ENCODE measurements at places on chromosomes 3 and 15.

DNA sequence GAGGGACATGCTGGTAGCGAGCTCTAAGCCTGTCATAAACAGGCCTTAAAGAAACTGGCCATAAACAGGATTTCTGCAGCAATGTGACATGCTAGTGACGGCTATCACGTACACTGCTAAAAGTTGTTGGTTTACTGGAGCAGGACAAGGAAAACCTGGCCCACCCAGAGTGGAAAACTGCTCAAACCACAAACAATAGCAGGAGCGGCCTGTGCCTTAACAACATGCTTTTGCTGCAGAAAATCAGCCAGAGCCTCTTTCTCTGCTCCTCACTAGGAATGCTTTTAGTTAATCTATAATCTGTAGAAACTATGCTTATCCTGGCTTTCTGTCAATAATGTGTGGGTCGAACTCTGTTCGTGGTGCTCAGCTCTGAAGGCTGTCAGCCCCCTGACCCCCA lies 202.9 kb upstream of the UBE3A start:
- no peak for DNase-seq

- no peak for DNase-seq
Observed at GRCh38 chr3:78287085-78287484, 1247.2 kb downstream of the ROBO2 start.

GRCh38 chr3:124213641-124214040 lies 221.7 kb upstream of the ROPN1 start:
- DNase-seq, result no peak

DNA sequence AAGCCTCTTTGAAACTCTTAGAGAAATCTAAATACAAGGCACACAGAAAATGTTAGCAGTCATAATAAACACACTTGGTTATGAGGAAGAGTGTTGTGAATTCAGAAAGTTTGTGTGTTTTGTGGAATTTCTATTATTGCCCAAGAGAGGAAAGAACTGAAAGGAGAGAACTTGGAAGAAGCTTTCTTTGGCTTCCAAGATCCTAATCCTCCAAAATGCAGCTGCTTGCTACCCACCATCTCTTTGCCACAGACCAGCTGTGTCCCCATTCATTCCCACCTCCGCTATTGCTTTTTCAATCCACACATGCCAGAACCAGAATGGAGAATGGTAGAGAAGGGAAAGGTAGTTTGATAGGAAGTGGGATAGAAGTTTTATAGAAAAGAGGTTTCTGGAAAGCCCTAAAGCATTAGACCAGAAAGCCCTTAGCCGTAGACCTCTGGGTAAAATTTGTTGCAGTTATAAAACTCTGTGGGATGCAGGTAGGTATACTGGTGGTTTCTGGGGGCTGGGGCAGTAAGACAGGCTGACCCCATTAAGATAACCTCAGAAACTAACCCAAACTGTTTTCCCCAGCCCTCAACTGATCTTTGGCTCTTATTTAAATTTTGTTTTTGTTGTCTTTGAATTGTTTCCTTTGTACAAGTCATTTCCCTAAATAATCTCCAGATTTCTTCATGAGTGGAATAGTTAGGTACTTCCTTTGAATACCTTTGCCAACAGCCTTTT lies 108.5 kb downstream of the FILIP1L start:
- DNase-seq, result no peak

- no peak for DNase-seq
Observed at GRCh38 chr15:75751891-75752290, 39.2 kb upstream of the CSPG4 start.

- DNase-seq, result no peak
Observed at GRCh38 chr3:156206157-156206556, 85.8 kb downstream of the KCNAB1 start.

- DNase-seq, result no peak
Observed at GRCh38 chr3:45409369-45409768, 21.0 kb downstream of the LARS2 start.

- no peak for DNase-seq
Observed at GRCh38 chr15:40759961-40760360, 3.9 kb upstream of the GCHFR start.

DNA sequence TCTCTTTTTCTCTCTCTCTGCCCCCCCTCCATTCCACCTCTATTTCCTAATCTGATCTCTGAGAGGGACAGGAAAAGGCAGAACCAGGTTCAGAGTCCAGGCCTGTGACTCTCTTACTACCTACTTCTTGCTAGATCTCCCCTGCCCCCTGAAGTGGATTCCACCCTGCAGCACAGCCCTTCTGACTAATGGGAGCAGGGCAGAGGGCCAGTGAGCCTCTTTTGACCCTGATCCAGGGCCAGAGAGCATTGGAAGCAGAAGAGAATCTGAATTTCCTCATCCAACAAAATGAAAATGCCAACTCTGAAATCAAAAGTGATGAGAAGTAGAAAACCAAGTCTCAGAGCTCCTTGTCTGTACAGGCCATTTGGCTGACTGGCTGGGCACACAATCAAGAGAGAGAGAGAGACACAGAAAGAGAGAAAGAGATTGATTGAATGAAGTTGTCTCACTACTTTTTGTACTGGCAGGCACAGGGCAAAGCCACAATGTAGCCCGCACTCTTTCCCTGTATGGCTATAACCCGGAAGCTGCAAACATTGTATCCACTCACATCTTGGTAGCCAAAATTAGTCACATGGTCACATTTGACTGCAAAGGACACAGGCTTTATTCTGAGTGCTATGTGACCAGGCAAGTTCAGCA lies 31.6 kb upstream of the GLCE start:
- DNase-seq, result no peak

GRCh38 chr3:8739757-8740504 lies 6.3 kb downstream of the CAV3 start:
- DNase-seq, result no peak

GRCh38 chr15:91928675-91929074 lies 75.2 kb downstream of the SLCO3A1 start:
- no peak for DNase-seq

- DNase-seq, result no peak
Observed at GRCh38 chr3:41327718-41328117, 128.4 kb downstream of the CTNNB1 start.

- DNase-seq, result no peak
Observed at GRCh38 chr15:38401701-38402100, 52.2 kb upstream of the FAM98B start.

DNA sequence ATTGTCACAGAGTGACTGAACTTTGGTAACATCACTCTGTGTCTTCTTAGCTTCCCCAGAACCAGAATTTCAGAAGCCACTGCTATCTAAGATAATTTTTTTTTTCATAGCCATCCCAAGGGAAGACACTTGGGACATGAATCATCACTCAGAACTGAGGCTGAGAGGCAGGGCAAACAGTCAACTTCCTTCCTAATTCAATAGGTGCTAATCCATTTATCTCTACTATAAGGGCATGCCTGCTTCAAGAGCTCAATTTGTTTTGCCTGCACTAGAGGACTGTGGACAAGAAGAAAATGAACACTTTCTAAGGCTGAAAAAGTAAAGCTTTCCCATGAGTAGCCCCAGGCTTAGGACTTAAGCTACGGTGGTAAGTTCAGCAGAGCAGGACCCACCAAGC lies 56.7 kb upstream of the MYRIP start:
- DNase-seq, result no peak

DNA sequence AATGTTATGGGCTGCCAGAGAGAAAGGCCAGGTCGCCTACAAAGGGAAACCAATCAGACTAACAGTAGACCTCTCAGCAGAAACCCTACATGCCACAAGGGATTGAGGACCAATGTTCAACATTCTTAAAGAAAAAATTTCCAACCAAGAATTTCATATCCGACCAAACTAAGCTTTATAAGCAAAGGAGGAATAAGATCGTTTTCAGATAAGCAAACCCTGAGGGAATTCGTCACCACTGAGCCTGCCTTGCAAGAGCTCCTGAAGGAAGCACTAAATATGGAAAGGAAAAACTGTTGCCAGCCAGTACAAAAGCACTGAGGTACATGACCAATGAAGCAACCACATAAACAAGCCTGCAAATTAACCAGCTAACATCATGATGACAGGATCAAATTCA lies 33.1 kb downstream of the PYGO1 start:
- no peak for DNase-seq

DNA sequence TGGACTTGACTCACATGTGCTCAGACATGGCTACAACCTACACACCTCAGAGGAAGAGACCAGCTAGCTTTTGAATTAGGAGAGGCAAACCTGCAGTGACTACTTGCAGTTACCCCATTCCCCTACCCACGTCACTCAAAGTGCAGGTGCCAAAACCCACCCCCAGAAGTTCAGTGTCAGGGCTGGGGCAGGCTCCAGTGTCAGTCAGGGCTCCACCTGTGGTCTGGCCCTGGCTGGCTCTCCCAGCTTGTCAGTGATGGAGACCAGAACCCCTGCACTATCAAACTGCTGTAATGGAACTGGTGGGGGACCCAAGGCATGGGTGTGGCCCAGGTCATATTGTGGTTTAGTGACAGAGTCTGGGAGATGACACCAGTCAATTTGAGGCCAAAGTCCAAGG lies 32.6 kb upstream of the SLC41A3 start:
- DNase-seq, result no peak

- no peak for DNase-seq
Observed at GRCh38 chr3:43213631-43214030, 72.7 kb upstream of the SNRK start.

GRCh38 chr3:138946663-138947494 lies at the start of the genes FOXL2 and FOXL2NB:
FOXL2 (minus strand) TSS chr3:138947137; CDS start chr3:138946722, 415 bp downstream.
FOXL2NB (plus strand) TSS chr3:138947217; CDS start chr3:138947365, 148 bp downstream.
- no peak for DNase-seq

DNA sequence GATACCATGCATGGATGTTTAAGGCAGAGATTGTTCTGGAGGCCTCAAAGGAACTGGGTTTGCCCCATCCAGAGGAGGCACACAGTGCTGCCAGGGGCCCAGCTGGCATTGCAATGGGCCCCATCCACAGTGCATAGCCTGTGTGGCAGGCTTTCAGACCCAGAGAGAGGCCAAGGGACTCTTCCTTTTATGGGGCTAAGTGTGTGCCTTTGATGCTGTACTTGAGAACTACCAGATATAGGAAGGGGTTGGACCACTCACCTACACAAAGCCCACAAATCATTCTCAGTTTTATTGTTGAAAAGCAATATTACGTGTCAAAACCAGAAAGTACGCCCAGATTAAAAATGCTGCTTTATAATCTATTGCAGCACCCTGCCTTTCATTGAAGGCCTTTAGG lies 134.9 kb downstream of the EPHB1 start:
- no peak for DNase-seq
